ENCODE measurements at places on chromosomes 16 and 17. TPM values are rescaled to one million over a fixed set of nuclear protein-coding genes. Genes with fewer than 3 reads are reported as not detected.

The SRCIN1 gene
- 0.06 TPM for total RNA-seq

The AKAP10 gene
- total RNA-seq, result 38.8 TPM

The COTL1 gene
- 845 TPM for total RNA-seq

The HP gene
- total RNA-seq, result not detected

The CDK3 gene
- total RNA-seq, result 7.1 TPM

The DDX42 gene
- total RNA-seq, result 153 TPM

Measured in activated CD4-positive, alpha-beta T cell treated with anti-CD3 and anti-CD28 coated beads, Interleukin-2, amount 10 ng/mL, durations not matched to agents 7 days and 5 days (primary cell).